ENCODE measurements at places on chromosomes 13 and 19. TPM values are rescaled to one million over a fixed set of nuclear protein-coding genes. Genes with fewer than 3 reads are reported as not detected.

- no peak for DNase-seq
Observed at GRCh38 chr13:95361686-95362085, 60.4 kb upstream of the ABCC4 start.

GRCh38 chr19:2477141-2477710, 1.3 kb downstream of the GADD45B start:
- peak; percentile 63 for DNase-seq

- DNase-seq: no peak
Observed at GRCh38 chr13:45310341-45311131, 30.4 kb downstream of the TPT1 start.

DNA sequence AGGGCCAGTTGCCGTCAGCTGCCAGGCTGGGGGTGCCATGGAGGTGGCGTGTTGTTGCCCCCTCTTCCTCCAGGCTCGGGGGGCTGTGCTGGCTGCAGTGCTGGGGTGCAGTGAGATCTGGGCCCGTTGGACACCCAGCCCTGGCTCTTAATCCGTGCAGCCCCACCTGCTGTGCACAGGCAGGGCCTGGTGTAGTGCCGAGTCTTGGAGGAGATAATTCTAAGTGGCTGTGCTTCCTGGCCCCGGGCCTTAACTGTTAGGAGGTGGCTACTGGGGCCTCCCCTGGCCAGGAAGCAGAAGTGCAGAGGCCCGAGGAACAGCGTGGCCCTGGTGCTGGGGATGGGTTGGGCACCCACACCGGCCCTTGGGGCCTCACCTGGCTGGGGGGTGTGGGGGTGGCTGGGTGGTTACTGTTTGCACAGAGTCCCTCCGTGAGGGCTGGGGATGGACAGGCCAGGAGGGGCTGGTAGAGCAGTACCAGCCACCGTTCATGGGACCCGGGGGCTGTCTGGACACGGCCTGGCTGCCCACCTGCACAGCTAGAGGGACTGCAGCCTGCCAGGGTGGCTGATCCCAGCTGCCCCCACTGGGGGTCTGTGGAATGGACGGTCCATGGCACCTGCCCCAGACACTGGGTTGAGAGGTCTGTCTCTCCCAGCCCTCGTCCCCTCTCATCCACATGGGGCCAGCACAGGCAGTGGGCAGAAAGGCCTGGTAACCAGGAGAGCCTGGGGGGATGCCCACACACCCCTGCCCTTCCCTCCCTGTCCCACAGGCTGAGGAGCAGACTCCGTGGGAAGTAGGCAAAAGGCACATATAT, 3.3 kb downstream of the GPX4 start:
- DNase-seq: no peak

DNA sequence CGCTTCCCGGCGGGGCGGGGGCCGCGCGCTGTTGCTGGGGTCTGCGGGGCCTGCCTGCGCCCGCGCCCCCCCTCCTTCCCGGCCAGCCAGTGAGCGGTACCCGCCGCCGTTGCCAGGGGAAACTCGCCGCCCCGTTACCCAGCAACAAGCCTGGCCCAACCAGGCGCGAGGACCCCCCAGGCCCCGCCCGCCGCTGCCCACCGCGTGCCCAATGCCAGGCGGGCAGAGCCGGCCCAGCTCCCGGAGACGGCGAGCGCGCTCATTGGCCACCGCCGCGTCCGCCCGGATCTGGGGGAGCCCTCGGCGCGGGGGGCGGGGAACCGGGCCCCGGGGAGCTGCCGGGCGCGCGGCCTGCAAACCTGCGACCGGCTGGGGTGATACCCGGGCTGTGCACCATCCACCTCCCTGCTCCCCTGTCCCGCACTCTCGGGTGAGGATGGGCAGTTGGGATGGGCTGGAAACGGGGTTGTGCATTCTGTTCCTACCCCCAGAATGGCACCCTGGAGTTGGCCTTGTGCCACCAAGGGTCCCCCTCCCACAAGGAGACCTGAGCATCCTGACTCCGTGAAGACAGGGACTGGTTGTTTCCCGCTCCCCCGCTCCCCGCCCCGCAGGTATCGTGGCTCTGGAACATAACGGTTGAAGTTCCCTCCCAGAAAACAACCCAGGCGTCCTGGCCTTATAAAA, 8.8 kb upstream of the BBC3 start:
- no peak for DNase-seq

- no peak for DNase-seq
Observed at GRCh38 chr19:29401712-29402421, 123.9 kb upstream of the VSTM2B start.

DNA sequence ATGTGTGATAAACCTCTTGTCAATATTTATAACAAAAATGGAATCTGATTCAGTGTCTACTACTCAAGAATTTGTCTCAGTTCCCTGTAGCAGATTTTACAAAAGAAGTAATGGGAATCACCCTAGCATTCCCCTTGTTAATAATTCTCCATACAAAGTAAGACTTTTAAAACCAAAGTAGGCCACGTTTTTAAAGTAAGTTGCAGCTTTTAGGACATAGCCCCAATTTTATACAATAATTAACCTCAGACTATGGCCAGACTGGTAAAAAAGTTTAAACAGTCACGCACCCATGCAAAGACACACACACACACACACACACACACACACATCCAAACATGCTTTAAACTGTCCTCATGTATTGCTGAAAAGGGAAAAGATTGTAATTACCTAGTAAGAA, 589.9 kb downstream of the PCDH9 start:
- DNase-seq: no peak

DNA sequence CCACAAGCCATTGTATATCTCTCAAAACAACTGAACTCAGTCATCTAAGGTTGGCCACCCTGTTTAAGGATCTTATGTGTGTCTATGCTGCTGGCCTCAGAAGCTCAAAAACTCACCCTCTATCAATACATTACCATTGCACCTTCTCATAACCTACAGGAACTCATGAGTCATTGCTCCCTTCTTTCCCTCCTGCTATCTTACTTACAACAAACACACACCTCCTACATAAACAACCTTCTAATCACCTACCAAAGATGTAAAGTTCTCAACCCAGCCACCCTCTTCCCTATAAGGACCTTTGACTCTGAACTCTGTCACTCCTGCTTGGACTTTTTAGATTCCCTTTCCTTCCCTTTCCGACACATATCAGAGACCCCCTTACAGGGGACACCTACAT, 13.3 kb upstream of the ZSCAN4 start:
- DNase-seq: no peak

GRCh38 chr13:29538652-29539040, 56.8 kb downstream of the SLC7A1 start:
- DNase-seq: no peak

DNA sequence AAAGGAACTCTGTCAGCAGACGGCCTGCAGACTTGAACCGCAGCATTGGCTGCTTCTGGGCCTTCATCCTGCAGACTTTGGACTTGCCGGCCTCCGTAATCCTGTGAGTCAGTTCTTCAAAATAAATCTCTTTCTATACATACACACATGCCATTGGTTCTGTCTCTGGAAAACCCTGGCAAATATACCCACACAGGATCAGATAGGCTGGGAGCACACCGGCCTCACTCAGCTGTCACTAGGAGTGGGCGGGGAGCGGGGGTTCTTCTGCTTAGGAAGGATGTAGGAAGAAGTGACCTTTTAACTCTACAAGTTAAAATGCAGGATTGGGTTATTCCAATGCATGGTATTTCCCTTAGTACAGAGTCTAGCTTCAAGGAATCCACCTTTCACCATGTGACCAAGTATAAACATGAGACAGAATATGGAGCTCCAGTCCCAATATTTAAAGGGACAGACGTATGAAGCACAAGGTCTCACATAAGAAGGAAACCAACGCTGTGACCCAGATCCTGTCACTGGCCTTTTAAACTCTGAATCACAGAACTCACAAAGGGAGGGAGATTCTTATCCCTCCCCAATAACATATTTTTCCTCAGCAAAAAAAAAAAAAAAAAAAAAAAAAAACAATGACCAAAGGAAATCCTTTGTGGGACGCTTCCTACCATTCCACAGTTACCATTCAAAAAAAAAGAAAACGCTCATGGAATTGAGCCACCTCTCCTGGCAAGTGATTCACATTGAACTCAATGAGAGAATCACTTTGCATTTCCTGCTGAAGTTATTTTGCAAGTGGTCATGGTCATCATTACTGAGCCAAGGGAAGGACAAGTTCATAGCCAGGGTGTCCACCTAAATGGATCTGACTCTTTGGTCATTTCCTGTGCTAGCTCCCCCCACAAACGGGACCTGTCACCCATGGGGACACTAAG, 352.9 kb downstream of the FOXO1 start:
- DNase-seq: no peak

GRCh38 chr13:39530916-39531315, 72.1 kb downstream of the LHFPL6 start:
- no peak for DNase-seq

GRCh38 chr13:56515441-56515840, 625.3 kb upstream of the PRR20A start:
- no peak for DNase-seq

GRCh38 chr13:29551214-29551613, 44.3 kb downstream of the SLC7A1 start:
- no peak for DNase-seq

- DNase-seq: no peak
Observed at GRCh38 chr13:64709079-64709478, 2521.1 kb downstream of the PCDH9 start.

DNA sequence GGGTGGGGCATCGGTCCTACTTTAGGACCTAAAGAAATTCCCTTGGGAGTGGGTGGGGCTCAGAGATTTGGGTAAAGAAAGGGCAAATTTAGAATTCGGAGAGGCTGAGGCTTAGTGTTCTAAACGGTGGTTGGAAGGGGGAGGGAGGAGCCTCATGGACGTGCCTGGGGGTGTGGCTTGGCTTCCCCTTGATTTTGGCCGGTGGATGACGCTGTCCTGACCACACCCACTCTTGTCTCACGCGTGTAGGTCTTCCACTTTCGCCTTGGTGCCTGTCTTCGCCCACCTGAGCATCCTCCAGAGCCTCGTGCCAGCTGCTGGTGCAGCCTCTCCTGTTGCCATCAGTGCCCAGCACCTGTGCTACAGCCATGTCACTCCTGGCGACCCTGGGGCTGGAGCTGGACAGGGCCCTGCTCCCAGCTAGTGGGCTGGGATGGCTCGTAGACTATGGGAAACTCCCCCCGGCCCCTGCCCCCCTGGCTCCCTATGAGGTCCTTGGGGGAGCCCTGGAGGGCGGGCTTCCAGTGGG, 1.2 kb upstream of the NUP62 start:
- no peak for DNase-seq

- no peak for DNase-seq
Observed at GRCh38 chr13:108193806-108194205, 21.5 kb downstream of the LIG4 start.

DNA sequence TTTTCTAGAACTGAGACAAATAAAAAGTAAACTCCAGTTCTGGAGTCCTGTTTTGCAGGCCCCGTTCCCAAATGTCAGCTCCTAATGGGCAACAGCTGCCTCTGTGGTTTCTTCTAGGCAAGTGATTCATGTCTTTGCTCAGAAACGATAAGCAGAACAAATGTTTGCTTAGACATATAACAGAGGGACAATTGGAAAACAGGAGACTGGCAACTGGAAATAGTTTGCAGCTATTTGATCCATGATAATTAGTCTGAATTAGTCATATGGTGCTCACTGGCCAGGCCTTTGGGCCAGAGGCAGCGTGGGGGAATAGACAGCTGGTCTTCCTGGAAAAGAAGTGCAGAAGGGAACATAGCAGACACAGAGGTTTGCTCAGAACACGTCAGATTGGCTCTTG, 29.2 kb upstream of the TSHZ3 start:
- no peak for DNase-seq

DNA sequence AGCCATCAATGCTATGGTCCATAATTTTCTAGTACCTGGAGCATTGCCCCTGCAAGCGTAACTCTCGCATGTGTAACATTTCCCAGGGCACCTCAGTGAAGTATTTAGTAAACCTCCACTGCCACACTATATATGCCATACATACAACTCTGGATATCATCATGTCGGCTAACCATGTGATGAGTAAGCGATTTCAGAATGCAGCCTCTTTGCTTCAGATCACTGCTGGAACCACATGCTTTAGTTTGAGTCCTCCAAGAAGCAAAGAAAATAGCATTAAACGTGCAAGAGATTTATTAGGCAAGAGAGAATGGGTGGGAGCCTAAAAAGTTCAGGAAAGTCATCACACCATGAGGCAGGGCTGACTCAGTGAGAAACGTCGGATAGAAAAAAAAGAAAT, 635.6 kb upstream of the SLITRK5 start:
- no peak for DNase-seq

The ACER1 gene
- not detected for total RNA-seq

The TMEM38A gene
- 9.8 TPM for total RNA-seq

The POGLUT2 gene
- 20.1 TPM for total RNA-seq

The FCAR gene
- total RNA-seq: not detected

The GAPDHS gene
- not detected for total RNA-seq

The LMO7 gene
- total RNA-seq: 24.3 TPM

The ZNF665 gene
- total RNA-seq: 3.7 TPM

The ELF1 gene
- total RNA-seq: 20.6 TPM

The ELSPBP1 gene
- total RNA-seq: not detected

Data from H1 (cell line).